ENCODE measurements at places on chromosomes 7 and 10.

DNA sequence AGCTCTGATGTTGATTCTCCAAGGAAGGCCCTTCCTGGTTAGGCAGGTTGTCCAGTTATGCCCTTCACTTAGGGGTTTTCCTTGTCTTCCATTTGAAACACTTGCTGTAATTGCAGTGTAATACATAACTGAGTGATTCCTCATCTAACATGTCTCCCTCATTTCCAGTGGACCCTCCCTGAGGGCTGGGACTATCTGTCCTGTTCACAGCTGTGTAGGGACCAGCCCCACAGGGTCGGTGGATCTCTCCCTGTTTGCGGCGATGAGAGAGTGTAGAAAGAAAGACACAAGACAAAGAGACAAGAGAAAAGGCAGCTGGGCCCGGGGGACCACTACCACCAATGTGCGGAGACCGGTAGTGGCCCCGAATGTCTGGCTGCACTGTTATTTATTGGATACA is 135.9 kb upstream of the EEPD1 start:
- no peak for DNase-seq

DNA sequence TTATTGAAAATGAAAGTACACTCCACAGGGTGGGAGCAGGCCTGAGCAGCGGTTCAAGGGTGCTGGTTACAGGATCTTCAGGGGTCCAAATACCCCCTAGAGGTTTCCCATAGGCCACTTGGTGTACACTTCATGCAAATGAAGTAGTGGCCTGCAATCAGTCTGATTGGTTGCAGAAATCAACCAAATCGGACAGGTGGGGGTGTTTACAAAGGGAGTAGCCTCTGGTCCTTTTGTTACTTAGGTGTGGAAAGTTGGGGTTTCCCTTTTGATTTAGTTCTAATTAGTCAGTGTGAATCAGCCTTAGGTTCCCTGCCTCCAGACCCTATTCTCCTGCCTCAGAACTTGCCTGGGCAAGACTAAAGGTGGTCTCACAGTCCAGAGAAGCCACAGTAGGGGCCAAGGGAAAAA is 49.6 kb downstream of the SYPL1 start:
- DNase-seq, result no peak

DNA sequence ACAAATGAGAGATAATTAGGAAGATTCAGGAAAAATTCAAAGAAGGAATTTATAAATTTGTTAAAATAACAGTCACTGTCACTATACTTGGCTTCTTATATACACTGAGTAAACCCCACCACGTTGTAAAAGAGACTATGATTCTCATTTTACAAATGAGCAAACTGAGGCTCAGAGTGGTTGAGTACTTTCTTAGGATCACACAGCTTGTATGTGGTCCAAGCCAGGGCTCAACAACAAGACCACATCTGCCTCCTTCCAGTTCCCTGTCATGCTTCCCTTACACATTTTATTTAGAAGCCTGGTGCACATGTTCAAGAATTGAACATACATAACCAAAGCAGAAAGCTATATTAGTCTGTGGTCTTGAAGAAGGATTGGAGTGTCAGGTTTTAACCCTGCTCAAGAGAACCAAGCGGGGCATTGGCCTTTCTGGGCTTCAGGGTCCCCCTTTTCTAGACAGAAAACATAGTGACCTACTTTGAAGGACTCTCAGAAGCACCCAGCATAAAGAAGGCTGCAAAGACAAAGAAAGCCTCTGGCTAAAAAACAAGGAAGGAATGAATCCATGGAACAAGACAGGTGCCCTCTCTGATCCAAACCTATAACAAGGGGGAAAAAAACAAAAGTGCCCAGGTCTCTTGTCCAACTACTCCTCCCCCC is 846 bp downstream of the MRLN start:
- DNase-seq, result no peak

- no peak for DNase-seq
Measured at GRCh38 chr7:137625197-137625596, 221.6 kb downstream of the DGKI start.

DNA sequence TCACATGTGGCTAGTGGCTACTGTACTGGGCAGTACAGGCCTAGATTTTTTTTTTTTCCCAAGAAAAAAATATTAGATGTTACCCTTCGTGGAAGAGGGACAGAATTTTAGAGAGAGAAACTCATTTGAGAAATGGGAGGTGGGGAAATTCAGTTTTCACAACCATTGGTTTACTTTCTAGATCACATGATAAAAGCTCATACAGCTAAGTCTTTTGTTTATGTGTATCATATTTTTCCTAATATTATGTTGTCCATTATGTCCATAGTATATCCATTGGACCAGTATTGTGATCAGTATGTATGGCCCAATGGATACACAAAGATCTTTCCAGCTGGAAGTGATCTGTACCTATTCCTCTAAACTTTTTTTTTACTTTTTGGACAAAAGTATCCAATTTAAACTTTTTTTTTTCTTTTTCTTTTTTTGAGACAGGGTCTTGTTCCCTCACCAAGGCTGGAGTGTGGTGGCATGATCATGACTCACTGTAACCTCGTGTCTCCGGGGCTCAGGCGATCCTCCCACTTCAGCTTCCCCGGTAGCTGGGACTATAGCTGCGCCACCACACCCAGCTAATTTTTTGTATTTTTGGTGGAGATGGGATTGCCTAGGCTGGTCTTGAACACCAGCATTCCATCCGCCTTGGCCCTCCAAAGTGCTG is 4.1 kb downstream of the CALU start:
- no peak for DNase-seq

DNA sequence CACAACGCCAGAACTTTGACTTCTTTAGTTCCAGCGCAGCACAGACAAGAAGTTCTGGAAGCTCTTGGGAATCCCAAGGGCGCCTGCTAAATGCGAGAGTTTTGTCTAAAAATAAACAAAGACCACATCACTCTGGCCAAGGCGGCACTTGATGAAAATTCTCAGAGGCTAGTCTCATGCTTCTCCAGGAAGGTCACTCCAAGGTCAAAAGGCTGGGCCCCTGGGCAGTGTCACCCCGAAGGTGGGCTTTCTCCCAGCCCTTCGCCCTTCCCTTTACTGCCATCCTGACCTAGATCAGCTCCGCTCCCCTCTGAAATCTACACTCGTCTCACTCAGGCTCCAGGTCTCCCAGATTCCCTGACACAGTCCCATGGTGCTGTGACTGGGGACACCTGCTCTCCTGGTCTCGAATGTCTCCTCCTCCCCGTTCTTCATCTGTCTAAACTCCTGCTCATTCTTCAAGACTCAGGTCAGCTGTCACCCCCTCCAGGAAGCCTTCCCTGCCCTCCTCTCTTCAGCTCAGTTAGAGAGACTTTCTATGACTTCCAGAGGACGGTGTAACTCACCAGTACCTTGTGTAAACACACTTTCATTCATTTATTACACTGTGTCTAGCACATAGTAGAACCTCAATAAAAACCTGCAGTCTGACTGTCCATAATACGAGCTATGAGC is 10.5 kb downstream of the FAM53B start:
- no peak for DNase-seq

- no peak for DNase-seq
Measured at GRCh38 chr10:114576716-114577115, 81.4 kb downstream of the ABLIM1 start.

DNA sequence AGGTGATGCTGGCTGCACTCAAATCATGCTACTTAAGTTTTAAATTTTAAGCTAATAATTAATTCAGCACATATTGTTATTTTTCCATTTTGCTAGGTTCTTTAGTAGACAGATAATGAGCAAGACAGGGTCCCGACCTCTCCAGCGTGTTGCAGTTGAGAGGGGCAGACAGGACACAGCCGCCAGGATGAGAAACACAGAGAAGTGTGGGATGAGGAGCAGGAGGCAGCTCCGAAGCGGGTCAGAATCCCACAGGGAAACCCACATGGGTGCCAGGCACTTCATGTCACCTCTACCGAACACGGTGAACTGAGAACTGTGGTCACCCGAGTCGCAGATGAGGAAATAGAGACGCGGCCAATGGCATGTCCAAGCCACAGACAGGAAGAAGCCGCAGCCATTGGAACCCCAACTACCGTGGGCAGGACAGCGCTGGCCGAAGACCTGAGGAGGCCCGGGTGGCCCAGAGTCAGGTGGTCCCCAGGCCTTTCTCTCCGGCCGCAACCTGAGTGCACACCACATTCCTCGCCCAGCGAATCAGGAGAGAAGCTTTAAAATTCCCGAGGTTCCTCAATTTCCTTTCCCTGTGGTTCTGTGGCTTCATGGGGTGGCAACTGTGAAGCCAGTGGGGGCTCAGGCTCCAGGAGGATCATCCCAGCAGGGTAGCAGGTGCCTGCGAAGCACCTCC is 213.0 kb downstream of the DNAJB6 start:
- no peak for DNase-seq

GRCh38 chr10:35887685-35888084 is 245.6 kb upstream of the FZD8 start:
- DNase-seq, result no peak

DNA sequence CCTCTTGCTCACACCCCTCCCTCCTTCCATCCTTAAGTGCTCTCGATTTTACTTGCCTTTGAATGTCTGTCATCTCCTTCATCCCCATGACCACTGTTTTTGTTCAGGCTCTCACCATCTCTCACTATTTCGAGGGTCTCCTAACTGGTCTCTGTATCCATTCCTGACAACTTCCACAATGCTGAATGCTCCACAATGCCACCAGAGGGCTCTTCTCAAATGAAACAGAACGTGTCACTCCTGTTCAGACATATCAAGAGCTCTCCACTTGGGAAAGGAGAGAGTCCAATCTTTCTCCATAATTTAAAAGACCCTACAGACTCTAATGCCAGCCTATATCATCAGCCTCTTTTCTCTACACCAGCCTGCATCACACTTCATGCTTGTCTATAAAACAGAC is 9.0 kb upstream of the SLC13A1 start:
- no peak for DNase-seq

- no peak for DNase-seq
Measured at GRCh38 chr10:21398563-21399231, 126.8 kb downstream of the SKIDA1 start.

GRCh38 chr7:94367949-94368348 is 26.7 kb upstream of the COL1A2 start:
- no peak for DNase-seq

GRCh38 chr10:100744987-100745881 is at the start of gene PAX2:
TSS of gene PAX2 (plus strand) at chr10:100745582. CDS start at chr10:100746261, 679 bp downstream.
- DNase-seq, result no peak

DNA sequence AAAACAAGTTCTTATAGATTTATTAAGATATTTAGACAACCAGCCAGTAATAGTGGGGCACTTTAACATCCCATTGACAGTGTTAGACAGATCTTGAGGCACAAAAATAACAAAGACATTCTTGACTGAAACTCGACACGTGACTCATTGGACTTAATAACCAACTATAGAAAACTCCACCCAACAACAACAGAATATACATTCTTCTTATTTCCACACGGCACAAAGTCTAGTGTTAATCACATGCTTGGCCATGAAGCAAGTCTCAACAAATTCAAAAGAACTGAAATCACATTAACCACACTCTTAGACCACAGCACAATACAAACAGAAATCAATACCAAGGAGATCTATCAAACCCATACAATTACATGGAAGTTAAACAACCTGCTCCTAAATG is 138.1 kb downstream of the ARL5B start:
- DNase-seq, result no peak

- DNase-seq, result no peak
Measured at GRCh38 chr10:44922021-44922420, 10.9 kb downstream of the TMEM72 start.

GRCh38 chr10:13183625-13184024 is 22.3 kb downstream of the MCM10 start:
- no peak for DNase-seq

GRCh38 chr10:109205929-109206585 is 717.3 kb downstream of the XPNPEP1 start:
- no peak for DNase-seq

DNA sequence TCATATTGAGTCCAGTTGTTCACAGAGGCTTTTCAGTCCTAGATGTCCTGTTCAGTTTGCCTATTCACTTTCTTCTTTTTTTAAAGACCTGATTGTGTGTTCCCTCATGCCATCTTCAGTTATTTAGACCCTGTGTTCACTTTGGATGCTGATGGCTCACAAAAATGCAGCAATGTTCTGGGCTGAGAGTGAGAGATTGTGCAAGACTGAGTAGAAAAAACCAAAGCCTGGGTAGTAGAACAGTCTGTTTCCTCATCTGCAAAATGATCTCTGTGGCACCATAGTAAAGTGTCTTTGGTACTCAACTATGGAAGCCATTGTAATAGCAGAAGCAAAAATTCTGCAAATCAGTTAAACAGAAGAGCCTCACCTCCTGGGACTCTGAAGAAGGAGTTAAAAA is 43.2 kb downstream of the AKR1B1 start:
- no peak for DNase-seq

GRCh38 chr10:131094527-131095312 is 216.8 kb downstream of the TCERG1L start:
- no peak for DNase-seq

DNA sequence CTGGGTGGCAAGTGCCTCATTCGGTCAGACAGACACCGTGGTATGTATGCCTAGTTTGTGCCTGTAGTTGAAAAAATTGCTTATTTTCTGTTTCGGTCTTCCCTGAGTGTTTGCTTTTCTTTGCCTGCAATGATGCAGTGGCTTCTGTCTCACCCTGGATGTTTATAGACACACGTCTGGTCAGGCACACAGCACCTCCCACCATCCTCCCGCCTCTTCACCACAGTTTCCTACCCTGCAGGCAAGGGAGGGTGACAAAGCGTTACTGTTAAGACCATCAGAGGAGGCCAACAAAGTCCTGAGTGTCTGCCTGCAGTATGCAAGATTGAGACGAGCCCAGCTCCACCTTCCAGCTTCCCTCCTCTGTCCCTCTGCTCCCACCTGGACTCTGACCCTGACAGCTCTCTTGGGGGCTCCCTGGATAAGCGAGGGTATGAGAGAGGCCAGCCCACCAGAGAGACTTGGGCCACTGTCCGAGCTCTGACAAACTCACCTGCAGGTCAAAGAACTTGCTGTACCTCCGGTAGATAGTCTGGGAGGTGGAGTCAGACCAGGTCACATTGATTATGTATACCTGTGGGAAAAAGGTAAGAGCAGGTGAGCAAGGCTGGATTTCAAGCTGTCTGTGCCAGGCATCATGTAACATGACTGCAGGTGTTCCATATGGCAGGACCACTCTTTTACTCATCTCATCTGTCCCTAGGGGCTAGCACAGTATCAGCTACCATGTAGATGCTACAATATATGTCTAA is 54.4 kb downstream of the SH3PXD2A start:
- no peak for DNase-seq

DNA sequence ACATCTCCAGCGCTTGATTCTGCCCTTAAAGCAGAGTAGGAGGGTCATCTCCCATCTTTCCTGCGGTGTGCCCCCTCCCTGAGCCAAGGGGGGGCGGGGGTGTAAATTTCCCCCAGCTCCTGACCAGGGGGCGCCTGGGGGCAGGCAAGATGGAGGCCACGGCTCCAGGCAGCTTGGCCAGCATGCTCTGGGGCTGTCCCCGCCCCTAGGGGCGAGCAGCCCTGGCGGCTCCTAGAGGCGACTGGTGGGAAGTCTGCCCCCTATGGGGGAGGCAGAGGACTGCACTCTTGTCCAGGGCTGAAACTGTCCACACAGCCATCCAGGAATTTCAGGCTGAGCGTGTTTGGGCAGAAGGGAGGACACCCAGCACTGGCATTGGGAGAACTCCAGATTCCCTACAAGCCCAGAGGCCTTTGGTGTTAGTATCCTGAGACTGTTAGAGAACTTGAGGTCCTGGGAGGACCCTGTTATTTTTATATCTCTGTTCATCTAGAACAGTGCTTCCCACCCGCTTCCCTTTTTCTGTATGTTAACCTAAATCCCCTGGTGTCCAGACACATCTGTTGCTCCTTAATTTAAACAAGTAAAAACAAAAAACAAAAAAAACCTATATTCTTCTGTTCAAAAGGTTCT is 4.6 kb downstream of the STRA8 start:
- no peak for DNase-seq
